CD4-positive, alpha-beta T cell (primary cell): ENCODE measurements at places on chromosomes 12 and 14.

DNA sequence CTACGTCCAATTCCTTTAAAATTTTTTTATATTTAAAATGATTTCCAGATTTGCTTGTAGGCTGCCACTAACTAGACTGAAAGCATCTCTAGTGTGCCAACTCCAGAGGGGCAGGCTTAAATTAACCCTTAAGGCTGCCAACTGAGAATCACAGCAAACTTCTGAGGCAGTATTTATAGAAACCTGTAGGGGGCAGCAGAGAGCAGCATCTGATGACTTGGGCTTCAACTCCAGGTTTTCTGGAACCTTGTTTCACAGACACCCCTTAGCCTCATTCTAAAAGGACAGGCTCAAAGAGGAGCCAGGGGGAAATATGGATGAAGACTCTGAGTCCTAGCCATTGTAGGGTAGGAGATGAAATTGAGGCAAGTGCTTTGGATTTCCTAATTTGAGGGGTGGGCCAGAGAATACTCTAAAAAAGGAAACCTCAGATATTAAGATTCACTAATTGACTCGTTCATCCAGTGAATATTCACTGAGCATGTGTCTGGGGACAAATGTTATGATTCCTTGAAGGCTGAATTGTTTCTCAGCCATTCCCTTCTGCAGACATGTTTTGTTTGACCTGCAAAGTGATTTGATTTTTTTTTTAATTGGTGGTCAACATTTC is 63.3 kb upstream of the HSPB8 start:
- no peak for DNase-seq

DNA sequence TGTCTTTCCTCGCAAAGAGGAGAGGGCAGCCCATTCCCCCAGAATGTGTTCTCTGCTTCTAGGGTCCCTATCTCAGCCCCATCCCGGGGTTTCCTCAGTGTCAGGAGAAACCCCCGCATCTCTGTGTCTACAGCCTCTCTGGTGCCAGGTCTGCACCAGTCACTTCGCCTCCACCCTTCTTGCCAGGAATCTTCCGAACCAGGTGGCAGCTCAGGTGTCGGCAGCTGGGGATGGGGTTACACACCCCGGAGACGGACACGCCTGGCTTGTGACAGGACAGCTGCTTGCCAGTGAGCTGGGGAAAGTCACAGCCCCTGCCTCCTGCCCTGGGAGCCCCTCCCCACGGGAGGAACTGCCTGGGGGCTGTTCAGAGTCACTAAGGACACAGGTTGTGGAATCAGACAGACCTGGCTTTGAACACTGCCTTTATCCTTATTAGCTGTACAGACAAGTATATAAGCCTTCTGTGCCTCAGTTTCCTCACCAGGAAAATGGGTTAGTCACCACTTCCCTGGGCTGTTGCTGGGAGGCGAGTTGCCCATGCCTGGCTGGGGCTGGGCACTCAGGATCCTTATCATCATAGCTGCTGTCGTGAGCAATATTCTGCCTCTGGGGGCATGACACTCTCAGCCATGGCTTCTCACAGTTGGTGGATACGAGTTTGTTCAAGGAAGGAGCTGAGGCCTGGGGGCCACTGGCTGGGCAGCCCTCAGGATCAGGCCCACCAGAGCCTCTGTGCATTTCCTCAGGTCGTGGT is 10.8 kb downstream of the HIP1R start:
- no peak for DNase-seq

- DNase-seq: no peak
Measured at GRCh38 chr12:84361651-84362551, 550.7 kb downstream of the SLC6A15 start.

GRCh38 chr14:99072433-99072832 is 199.6 kb downstream of the BCL11B start:
- DNase-seq: no peak

DNA sequence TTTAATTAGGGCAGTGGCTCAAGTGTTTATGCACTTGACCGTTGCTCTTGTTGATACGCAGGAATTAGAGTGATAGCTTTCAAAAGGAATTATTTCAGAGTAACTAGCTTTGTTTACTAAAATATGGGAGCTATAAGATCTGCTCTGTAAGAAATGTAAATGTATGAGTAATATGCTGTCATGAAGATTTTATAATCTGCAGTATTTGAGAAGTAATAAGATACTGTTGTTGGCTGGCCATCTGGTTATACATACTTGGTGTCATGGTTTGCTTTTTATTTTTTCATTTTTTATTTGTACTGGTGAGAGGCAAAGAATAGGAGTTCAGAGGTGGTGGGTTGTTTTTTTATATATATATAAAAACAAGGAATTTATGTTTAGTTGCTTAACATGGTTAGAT is 58.5 kb downstream of the PLXNC1 start:
- no peak for DNase-seq

- no peak for DNase-seq
Measured at GRCh38 chr12:93813972-93814821, 137.0 kb downstream of the CRADD start.

DNA sequence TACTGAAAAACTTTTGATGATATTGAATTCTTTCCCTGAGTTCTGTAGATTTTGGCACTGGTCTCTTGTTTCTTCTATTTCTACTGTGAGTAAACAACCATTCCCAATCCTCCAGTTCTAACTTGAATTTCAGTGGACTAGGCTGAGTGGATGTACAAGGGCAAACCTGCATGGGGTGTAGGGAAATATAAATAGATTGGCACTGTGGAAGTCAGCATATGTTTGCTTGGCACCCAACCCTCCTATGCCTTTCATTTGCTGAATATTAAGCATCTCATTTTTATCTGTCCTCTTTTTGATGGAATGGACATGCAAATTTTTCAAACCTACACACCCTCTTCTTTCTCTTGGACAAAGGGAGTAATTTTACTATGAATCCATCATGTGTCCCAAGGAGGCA is 828.3 kb downstream of the DIO2 start:
- no peak for DNase-seq

DNA sequence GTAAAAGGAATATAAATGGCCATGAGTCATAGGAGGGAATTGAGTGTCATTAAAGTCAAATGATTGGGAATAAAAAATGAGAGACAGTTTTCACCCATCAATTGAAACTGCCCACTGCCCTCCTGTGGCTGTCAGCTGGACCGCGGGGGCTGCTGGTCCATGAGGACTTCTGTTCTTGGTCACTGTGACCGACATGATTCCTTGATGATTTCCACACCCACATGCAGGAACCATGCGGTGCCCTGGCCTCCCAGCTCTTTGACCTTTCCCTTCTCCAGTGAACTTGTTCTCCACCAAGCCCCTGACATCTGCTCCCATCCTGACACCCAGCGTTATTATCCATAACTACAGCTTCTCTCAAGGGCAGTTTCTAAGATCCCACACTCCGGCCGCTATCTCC is 48.4 kb downstream of the C12orf75 start:
- no peak for DNase-seq

DNA sequence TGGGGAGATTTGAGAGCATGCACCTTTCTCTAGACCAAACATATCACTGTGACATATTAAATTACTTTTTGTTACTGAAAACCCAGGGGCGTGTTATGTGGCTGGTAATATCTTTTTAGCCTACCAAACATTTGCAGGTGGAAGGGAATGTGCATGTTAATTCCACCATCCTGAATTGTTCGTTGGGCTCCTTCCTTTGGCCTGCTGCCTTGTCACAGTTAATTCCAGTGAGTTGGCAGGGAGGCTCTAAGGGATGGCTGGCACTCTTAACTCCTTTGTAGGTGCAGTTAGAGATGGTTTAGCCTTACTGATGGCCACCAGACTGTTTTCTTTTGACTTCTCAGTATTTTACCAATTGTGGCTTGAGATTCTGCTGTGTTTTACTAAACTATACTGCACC is 64.5 kb downstream of the DIP2B start:
- no peak for DNase-seq

DNA sequence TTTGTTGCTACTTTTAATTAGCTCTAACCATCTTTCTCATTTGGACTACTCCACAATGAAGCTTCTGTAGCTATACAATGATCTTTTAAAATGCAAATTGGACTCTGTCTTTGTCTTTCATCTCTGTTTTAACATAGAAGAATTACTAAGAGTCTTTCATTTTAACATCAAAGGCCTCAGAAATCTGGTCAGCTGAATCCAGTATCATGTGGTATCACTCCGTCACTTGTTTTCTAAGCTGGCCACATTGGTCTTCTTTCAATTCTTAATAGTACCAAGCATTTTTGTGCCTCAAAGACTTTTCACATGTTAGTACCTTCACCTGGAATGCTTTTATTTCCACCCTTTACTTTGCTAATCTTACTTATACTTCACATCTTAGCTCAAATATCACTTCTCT is 95.5 kb upstream of the SLC16A7 start:
- DNase-seq: no peak

DNA sequence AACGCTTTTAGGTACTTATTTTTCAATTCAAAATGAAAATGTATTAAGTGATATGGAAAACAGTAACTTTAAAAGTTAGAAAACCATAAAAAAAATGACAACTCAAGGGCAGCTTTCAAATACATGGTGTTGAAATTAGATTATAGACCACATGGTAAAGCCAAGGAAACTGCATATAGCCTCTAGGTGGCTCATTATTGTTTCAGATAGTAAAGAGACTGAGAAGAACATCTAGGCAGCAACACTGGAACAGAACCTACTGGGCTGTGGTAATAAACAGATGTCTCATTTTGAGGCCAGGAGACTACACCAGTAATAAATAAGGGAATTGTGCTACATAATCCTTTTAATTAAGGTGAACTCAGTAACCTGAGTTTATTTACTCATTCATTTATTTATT is 13.0 kb downstream of the FBXO33 start:
- no peak for DNase-seq

GRCh38 chr12:15591811-15592210 is 197.4 kb downstream of the EPS8 start:
- DNase-seq: no peak

- DNase-seq: no peak
Measured at GRCh38 chr12:26272851-26273250, 77.5 kb downstream of the SSPN start.

- DNase-seq: no peak
Measured at GRCh38 chr14:51516706-51517395, 134.9 kb upstream of the FRMD6 start.
